ENCODE measurements at places on chromosomes 7 and 10. TPM values are rescaled to one million over a fixed set of nuclear protein-coding genes. Genes with fewer than 3 reads are reported as not detected.

GRCh38 chr10:34861293-34862021 is 46.4 kb upstream of the PARD3 start:
- DNase-seq: no peak

DNA sequence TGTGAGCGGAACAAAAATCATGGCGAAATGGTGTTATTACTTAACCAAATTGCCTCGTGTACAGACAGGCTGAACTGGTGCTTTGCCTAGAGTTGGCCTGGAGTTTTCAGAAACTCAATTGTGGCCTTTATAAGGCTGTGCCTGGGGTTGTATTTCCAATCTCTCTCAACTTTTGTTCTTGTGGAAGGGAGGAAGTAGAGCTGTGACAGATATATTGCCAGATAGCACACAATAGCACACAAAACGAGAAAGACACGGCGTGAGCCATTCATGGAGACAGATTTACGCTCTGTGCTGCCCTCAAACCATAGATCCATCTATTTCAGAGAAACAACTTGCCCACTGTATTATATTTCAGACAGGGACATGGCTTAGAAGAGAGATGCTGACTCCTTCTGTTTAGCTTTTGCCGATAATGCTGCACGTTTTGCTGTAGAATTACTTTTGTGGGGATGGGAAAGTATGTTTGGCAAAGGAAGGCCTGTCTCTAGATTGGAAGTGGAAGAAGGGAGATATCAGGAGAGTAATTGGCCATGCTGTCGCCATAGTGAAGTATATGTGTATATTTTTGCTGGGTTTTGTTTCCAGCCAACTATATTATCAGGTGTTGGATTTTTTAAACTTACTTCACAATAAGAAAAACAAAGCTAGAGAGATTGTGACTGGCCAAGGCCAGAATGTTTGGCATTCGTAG is 80.4 kb downstream of the AUTS2 start:
- DNase-seq: no peak

GRCh38 chr10:14215641-14216040 is 115.1 kb downstream of the FRMD4A start:
- no peak for DNase-seq

DNA sequence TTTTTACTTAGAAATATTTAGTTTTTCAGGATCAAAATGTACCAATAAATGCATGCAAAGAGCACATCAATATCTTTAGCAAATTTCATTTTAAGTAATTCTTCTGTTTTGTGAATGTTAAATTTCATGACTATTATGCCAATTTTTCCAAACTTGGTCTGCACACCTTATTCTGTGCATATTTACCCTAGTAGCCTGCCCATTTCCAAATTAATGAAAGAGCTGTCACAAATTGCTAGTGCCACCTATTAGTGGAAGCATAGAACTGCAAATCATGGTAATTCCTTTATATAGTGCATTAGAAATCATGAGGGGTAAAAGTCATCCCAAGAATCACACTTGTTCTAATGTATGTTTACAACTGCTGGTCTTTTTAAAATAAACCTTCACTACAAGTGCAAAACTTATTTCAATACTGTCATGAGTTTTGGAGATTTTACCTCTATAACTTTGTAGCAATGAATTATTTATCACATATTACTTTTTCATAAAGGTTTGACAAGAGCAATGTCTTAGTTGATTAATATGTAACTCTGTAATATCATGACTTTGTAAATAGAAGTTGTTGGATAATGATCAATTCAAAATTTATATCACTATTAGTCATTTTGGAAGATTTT is 5.7 kb downstream of the SEMA3A start:
- DNase-seq: peak; percentile 44

YKT6 gene
- total RNA-seq: 102 TPM

ITIH5 gene
- not detected for total RNA-seq

SLC25A40 gene
- total RNA-seq: 15.3 TPM
